ENCODE measurements at places on chromosomes 3 and 15.

GRCh38 chr3:17355591-17355990, 386.8 kb downstream of the TBC1D5 start:
- DNase-seq = no peak

- DNase-seq = no peak
Observed at GRCh38 chr3:29426302-29427226, 145.7 kb downstream of the RBMS3 start.

DNA sequence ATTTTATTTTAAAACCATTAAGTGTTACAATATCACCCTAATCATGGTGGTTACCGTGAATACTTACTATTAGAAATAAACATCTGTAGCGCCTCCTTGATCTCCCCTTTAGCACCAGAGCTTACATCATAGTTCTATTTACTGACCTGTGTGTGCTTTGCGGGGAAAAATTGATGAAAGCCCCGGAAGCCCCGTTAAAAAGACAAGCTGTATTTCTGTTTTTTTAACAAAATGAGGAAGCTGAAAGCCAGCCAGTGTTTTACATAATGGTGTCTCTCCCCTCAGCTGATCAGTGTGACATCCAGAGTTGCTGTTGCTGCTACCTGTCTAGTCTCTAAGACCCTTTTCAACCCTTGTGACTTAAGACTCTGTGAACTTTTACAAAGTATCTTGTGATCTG, 100.8 kb downstream of the OPA1 start:
- no peak for DNase-seq

- DNase-seq = no peak
Observed at GRCh38 chr3:102122527-102122926, 273.2 kb downstream of the NFKBIZ start.

DNA sequence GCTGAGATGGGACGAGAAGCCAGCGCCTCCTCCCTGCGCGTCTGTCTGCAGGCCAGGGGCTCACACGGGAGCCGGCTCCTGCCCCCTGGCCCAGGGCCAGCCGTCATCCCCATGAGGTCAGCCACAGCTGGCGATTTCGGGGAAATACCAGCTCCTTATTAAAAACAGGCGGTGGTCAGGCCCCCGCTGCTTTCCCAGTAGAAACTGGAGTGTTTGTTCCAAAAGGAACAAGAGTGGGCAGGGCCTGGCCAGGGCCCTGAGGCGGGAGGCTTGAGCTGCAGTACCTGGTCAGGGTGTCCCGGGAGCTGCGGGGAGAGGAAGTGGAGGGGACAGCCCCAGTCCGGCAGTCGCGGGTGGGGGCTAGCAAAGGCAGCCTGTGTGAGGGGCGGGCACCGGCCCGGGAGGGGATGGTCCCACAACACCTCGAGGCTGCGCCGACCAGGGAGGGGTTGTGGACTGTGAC, 17.8 kb downstream of the MYL3 start:
- DNase-seq = no peak

DNA sequence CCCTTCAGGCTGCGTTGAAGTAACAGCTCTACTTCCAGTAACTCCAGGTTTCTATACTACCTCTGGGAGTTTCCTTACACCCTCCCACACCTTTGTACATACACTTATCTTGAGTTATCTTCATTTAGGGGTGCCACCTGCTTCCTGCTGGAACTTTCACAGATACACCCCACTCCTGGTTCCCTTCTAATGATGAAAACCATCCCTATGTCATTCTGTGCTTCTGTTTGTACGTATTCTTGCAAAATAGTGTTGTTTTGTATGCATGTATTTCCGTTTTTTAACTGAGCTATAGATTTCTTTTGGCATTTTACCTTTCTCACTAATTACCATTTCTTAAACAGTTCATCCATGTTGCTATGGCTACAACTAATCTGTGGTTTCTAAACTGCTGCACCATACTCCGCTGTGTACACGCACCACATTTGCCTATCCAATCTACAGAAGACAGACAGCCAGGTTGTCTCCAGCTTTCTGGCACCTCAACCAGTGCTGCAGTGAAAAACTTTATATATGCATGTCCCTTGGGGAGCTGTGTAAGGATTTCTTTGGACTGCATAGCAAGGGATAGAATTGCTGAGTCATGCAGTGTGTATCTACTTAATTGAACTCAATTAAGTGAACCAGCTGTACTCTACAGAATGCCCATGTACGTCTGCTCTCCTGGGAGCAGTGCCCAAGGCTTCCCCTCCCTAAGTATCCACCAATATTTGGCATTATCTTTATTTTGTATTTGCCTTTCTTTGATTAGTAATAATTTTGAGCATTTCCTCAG, 61.4 kb upstream of the ST8SIA2 start:
- no peak for DNase-seq

DNA sequence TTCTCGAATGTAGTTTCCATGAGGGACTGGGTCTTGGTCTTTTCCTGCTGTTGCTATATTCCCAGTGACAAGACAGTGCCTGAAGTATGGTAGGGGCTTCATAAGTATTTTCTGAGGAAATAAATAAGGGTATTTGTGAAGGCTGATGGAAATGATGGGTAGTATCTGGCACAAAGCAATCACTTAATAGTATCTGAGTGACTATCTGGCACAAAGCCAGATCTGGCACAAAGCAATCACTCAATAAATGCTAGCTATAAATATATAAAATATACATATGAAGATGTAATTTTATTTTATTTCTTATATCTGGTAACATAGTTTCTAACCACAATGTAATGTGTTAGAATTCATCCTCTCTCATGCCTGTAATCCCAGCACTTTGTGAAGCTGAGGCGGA, 20.7 kb upstream of the PROK2 start:
- no peak for DNase-seq

All from activated naive CD4-positive, alpha-beta T cell (primary cell).